Right kidney (tissue), 9 donors: ENCODE measurements at places on chromosomes 4 and X.

DNA sequence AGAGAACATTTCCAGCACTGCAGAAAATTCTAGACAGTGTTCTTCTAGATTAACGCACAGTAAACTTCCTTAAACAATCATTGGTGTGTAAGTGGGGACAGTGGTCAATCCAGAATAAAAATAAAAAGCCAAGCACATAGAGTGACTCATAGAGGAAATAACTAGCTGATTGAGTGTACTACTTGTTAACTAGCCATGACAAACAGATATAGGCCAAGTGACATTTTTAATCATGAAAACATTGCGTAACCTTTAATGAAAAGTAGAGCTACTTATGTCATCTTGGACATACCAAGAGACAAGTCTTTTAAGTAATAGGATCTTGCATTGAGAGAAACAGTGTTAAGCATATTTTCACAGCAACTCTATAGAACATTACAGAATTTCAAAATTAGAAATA, 233.9 kb upstream of the MAB21L2 start:
- no peak for DNase-seq

DNA sequence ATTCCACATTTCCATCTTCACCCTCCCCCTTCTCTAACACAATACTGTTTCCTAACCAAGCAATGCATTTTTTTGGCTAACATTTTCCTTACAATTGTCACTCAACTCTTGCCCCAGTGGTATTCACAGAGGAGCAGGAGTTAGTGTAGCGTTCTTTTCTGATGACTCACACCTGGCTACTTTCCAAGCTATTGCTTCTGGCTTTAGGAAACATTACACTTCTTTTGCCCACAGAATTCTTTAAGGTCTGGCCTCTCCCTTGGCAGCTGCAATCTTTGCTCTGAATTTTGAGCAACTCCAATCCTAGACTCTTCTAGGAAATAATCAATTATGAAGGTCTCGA, 27.5 kb upstream of the PDGFC start:
- DNase-seq: peak; percentile 49

- no peak for DNase-seq
Observed at GRCh38 chr4:64713256-64713840, 304.1 kb upstream of the TECRL start.

DNA sequence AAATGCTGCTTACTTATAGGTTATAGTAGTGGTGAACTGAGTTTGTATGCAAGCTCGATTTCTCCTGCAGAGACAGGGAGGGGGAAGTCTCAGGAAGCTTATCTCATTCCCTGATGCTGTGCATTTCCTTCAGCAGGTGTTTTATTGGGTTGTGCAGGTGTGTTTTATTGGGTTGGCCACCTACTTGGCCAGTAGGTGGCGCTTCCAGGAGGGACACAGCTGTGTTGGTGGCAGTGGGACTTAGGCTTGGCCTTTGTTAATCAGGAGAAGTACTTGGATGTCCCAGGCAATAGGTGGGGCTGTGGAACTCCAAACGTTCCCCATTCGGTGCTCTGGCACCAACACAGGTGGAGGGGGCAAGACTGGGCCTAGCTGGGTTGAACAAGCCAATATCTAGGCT, 196.0 kb upstream of the DCAF8L1 start:
- no peak for DNase-seq

GRCh38 chrX:20969565-20969964, 404.7 kb upstream of the CNKSR2 start:
- DNase-seq: no peak

- no peak for DNase-seq
Observed at GRCh38 chrX:155048977-155049619, 21.8 kb downstream of the CMC4 start.

- DNase-seq: no peak
Observed at GRCh38 chr4:48431401-48431800, 51.7 kb upstream of the SLC10A4 start.

DNA sequence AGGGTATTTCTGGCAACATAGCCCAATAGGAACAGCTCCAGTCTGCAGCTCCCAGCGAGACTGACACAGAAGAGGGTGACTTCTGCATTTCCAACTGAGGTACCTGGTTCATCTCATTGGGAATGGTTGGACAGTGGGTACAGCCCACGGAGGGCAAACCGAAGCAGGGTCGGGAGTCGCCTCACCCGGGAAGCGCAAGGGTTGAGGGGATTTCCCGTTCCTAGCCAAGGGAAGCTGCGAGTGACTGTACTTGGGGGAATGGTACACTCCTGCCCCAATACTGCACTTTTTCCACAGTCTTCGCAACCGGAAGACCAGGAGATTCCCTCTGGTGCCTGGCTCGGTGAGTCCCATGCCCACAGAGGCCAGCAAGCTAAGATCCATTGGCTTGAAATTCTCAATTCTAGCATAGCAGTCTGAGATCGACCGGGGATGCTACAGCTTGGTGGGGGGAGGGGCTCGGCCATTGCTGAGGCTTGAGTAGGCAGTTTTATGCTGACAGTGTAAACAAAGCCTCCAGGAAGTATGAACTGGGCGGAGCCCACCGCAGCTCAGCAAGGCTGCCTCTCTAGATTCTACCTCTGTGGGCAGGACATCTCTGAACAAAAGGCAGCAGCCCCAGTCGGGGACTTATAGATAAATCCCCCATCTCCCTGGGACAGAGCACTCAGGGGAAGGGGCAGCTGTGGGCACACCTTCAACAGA, 14.0 kb upstream of the ADAD1 start:
- DNase-seq: no peak

GRCh38 chr4:184136525-184136924, 81.1 kb downstream of the ENPP6 start:
- DNase-seq: no peak

- DNase-seq: no peak
Observed at GRCh38 chr4:2927696-2928075, 35.5 kb downstream of the NOP14 start.

DNA sequence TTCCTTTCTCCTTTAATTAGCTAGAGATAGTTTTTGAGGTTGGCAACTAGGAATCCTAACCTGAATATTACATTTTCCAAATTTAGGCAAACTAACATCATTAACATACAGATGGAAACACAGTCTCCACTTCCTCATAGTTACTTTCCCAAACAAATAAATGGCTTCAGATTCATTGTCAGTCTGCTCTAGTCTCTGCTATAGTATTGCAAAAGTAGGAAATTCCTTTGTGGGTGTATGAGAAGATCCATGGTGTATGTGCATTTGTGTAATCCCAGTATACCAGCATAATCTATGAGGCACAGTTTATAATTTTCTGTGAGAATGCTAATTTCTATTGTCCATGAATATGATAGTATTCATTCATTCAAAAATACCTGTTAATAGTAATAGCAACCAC, 3.0 kb upstream of the NDP start:
- DNase-seq: no peak

DNA sequence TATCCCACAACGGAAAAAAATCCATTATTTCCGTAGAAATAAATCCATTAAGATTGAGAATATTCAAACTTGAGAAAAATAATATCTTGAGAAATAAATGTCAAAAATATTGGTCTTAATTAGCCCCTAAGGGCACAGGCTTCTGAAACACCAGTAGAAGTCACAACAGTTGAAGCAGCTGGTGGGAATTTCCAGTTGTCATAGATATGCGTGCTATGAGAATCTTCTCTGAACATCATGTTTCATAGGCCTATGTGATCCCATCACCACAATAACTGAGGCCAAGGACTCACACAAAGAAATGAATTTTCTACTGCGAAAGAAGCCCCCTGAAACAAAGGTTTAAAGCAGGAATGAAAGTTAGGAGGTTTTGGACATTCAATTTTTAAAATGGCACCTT, 292.0 kb downstream of the DTHD1 start:
- DNase-seq: no peak

- no peak for DNase-seq
Observed at GRCh38 chr4:70863099-70863790, 23.6 kb upstream of the GRSF1 start.

- DNase-seq: no peak
Observed at GRCh38 chr4:159639671-159640323, 536.9 kb downstream of the RAPGEF2 start.

GRCh38 chr4:165208741-165209388, 1.5 kb downstream of the KLHL2 start:
- DNase-seq: no peak

DNA sequence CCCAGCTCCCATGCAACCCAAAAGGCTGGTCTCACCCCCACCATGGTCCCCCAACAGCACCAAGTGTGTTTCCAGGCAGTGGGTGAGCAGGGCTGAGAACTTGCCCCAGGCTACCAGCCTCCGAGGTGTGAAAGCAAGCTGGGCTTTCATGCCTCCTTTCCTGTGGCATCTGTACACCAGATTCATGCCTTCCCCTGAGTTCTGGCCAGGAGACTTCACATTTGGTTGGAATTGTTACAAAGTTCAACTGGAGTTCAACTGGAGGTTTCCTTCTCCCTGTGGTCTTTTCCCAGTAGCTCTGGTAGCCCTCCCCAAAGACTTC, 77.6 kb upstream of the RAB40AL start:
- DNase-seq: no peak

DNA sequence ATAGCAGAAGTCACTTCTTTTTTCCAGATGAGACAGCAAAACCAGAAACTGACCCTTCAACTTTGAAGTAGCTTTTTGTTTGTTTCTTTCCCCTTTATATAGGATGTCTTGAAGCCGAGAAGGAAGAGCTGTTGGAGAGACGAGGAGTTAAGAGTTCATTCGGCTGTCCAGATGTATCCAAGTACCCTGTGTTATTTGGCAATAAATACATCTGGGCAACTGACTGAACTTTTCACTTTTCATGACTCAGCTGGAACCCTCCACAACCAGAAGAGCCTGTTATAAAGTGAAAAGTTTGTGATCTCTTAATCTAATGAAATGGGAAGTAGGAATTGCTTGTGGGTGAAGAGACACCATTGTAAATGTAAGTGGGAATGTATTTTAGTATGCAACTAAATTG, 131.2 kb downstream of the HTR2C start:
- DNase-seq: no peak

DNA sequence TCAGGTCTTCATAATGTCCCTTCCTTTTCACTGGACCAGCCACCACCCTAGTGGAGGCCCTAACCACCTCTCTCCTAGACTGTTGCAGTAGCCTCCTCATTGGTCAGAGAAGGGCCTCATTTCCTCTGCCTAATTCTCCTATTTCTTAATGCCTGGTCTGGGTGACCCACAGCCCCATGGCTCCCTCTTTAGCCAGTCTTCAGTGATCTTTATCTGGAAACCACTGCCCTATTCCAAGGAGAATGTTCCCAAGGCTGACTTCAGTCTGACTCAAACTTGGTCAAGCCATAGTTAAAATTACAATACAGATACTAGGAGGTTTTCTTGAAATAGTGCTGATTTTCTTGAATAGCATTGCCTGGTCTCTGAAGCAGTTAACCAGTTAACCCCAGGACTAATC, 53.6 kb upstream of the PRPS1 start:
- no peak for DNase-seq

DNA sequence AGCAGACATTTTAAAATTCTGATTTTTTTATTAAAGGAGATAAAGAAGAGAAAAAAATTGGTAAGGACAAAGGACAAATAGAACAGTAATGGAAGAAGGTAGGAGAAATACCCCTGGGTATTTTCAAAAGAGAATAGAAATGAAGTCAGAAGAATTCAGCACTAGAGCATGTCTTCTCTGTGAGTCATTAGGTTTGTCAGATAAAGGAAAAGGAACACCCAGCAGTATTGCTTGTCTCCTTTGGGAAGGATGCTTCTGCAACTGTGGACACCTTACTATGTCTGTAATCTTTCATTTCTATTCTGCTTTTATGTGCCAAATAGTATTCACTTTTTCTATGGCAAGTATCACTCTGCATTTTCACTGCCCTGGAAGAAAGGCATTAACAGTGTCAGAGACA, 24.0 kb upstream of the PCDH7 start:
- DNase-seq: no peak

- no peak for DNase-seq
Observed at GRCh38 chr4:93313197-93313596, 515.4 kb upstream of the ATOH1 start.

GRCh38 chr4:149116806-149117205, 674.6 kb upstream of the NR3C2 start:
- DNase-seq: no peak

DNA sequence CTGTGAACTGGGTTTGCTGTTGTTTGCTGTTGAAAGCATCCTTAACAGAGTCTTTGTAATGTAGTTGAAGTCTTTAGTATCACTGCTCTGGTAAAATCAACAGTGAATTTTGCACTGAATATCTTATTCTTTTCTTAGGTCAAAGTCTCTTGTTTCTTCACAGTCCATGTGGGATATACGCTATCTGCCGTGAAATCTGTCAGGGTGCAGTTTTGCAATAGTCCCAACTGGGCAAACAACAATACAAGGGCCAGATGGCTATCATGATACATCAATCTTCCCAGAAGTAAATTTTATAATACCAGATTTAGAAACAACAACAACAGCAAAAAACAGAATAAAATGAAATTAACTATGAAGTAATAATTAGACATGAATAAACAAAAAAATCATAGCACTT, 123.5 kb downstream of the PPARGC1A start:
- DNase-seq: no peak

GRCh38 chr4:71639380-71639779, 144.5 kb downstream of the GC start:
- DNase-seq: no peak

- no peak for DNase-seq
Observed at GRCh38 chrX:37867536-37868153, 20.3 kb upstream of the DYNLT3 start.

GRCh38 chr4:173332021-173332487, 2.1 kb downstream of the HMGB2 start:
- DNase-seq: no peak

- no peak for DNase-seq
Observed at GRCh38 chr4:7512428-7512827, 77.7 kb upstream of the PSAPL1 start.

DNA sequence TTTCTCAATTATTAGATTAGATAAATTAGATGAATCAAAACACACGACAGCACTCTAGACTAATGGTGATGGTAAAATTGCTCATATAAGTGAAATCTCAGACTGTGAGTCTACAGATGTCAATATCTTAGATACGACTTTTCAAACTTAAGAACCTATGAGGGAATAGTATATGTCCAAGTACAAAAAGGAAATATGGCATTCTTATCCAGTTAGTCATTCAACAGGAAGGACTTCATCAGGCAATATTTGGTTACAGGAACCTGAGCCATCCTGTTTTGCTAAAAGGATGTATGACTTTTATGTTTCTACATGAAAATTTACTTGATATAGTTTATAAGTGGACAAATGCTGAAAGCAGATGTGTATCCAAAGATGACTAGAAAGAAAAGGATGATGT, 107.0 kb downstream of the CT47B1 start:
- DNase-seq: no peak
